ENCODE measurements at places on chromosomes 6 and 20. TPM values are rescaled to one million over a fixed set of nuclear protein-coding genes. Genes with fewer than 3 reads are reported as not detected.
A peak's percentile ranks its signal among the peaks of the same experiment; 100 is the strongest.

DNA sequence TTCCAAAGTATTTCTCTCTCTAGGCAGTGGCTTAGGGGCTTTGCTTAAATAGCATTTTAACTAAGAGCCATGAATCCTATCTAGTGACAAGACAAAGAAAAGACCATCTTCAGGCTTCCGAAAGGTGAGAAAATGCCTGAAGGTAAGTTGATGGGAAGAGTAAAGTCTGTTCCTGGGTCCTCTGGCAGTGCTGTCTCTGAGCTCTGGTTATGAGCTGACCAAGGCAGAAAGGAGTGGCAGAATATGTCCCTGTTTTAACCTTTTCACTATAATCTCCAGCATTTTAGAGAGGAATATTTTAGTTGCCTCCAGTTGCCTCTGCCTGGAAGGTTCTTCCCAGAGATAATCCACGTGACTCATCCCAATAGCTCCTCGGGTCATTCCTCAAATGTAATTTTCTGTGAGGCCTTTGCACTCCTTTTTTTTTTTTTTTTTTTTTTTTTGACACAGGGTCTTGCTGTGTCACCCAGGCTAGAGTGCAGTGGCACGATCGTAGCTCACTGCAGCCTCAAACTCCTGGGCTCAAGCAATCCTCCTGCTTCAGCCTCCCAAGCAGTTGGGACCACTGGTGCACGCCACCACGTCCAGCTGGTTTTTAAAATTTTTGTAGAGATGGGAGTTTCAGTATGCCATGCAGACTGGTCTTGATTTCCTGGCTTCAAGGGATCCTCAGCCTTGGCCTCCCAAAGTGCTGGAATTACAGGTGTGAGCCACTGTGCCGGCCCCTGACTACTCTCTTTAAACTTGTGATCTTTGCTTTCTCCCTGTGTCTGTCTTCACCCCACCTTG is 3.7 kb upstream of the ARMH2 start:
- DNase-seq = no peak

GRCh38 chr6:73636048-73636447 is 17.7 kb downstream of the SLC17A5 start:
- DNase-seq = no peak

DNA sequence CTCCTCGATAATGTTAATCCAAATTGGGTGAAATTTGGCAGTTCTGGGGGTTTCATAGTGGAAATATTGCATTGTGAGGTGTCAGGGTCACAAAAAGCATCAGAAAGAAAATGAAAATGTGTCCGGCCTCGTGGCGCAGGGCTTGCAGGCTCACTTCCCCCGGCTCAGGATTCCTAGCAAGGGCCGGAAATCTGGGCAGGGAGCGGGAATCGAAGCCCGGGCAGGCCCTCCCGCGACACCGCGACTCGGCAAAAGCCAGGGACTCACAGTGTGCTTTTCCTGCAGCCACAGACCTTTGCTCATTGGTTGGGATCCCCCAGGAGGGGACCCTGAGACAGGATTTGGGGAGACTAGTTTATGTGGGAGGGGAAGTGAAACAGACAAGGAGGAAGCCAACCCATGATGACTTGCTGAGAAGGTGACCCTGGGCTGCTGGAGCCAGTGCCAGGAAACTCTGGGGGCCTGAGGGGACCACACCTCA is 847 bp upstream of the CD93 start:
- no peak for DNase-seq

DNA sequence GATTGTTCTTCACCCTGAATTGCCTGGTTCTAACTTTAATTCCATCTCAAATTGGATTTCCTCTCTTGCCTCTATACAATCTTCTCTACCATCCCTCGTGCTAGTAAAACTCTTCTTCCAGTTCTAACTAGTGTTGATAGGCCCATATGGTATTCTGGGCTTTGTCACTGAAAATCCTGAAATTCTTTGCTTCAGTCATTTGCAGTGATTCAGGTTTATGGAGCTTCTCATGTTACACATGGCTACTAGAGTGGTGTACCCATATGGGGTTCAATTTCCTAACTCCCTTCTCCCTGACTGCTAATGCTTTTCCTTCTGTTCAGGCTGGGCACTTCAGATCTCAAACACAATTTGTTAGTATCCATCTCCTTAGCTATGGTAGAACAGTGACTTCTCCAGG is 956.6 kb downstream of the KIF16B start:
- DNase-seq = no peak

The TCEA2 gene
- total RNA-seq = 42.5 TPM

- DNase-seq = no peak
These were observed 92.1 kb downstream of the TASP1 start for GRCh38 chr20:13546497-13547131.

DNA sequence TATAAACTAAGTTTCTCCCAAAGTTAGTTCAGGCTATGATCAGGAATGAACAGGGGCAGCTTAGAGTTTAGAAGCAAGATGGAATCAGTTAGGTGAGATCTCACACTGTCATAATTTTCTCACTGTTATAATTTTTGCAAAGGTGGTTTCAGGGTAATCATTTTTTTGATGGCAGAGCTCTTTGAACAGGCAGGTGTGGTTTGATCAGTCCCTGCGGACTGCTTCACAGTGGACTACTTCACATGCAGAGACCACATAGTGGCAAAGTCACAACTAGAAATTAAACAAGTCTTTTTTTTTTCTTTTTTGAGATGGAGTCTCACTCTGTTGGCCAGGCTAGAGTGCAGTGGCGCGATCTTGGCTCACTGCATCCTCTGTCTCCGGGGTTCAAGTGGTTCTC is 6.8 kb downstream of the MAS1 start:
- DNase-seq = no peak

GRCh38 chr20:53723621-53724020 is 130.0 kb upstream of the ZNF217 start:
- DNase-seq = peak; percentile 3

GRCh38 chr20:13131688-13132087 is 89.4 kb upstream of the ISM1 start:
- DNase-seq = no peak

GRCh38 chr6:81748994-81749393 is 3.5 kb downstream of the TENT5A start:
- no peak for DNase-seq

- peak; percentile 30 for DNase-seq
These were observed 28.4 kb upstream of the MAS1L start for GRCh38 chr6:29516108-29516507.

The RAET1E gene
- total RNA-seq = 0.29 TPM

DNA sequence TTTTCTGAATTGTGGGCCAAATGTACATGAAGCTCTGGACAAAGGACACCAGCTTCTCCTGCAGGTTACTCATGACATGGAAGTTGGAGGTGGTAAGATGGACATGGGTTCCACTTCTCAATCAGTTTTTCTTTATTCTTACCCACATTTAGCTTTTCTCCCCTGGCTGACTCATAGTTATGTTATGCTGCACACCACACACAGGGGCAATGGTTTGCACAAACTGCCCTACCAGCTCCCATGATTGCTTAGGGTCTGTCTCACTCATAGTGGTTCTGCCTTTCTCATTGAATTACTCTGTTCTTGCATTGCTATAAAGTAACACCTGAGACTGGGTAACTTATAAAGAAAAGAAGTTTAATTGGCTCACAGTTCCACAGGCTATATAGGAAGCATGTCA is 4.5 kb upstream of the CD109 start:
- DNase-seq = no peak

- no peak for DNase-seq
These were observed 72.3 kb upstream of the IPCEF1 start for GRCh38 chr6:154428897-154429296.

- no peak for DNase-seq
These were observed 42.3 kb downstream of the QRSL1 start for GRCh38 chr6:106671651-106672050.

DNA sequence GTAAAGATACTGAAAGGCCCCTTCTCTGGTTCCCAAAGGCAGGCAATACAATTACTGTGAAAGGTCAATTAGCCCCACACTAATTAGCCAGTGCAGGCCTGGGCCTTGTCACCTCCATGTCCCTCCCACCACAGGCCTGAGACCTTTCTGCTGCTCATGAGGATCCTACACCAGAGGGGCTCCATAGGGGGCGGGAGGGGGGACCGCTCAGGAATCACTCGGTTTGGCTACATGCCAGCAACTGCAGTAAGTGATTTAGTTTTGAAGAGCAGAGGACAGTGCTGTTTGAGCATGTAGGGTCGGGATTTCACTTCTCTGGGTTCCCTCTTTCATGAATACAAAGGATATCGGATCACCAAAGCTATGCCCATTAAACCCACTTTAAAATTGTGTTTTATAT is 455.6 kb downstream of the PRKN start:
- no peak for DNase-seq

- DNase-seq = no peak
These were observed 911.4 kb upstream of the FLRT3 start for GRCh38 chr20:15248618-15249395.

The MAPK13 gene
- 12.2 TPM for total RNA-seq

GRCh38 chr6:106138151-106138550 is 52.0 kb downstream of the PRDM1 start:
- no peak for DNase-seq

The RAD21L1 gene
- total RNA-seq = not detected

DNA sequence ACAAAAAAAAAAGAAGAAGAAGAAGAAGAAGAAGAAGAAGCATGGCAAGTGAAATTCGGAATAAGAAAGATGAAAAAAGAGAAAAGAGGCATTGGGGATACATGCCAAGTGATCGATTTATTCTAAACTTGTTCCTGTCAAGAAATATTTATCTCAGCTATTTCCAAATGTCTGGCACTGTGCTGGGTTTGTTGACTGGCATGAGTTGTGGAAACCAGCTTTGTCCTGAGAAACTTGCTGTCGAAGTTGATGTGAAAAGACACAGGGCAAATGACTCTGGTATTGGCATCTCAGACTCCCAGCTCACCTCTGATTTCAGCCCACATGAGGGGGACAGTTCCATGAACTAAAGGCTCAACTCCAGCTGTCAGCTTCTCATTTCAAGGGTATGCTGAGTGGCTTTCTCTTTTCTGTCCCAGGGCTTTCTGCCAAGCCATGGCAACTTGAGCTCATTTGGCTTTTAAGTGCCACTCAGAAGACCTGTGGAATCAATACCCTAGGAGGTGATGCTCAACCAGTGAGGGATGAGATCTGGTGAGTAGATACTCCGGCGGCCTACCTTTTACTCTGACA is 253.3 kb upstream of the JAG1 start:
- no peak for DNase-seq

DNA sequence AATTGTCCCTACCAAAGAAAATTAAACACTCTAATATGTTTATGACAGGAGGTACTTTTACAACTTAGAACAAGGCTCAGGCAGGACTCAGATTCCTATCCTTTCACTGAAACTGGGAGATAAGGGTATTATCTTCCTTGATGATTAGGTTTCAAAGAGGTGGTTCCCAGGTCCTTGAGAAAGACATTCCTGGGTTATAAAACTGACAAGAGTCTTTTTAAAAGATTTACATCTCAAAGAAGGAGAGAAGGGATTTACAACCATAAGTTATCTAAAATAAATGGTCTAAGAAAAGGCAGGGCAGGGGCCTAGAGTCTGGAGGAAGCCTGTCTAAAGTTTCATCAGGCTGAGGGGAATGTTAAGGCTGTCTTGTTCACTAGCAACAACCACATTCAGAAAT is 1492.5 kb downstream of the HACE1 start:
- DNase-seq = no peak

DNA sequence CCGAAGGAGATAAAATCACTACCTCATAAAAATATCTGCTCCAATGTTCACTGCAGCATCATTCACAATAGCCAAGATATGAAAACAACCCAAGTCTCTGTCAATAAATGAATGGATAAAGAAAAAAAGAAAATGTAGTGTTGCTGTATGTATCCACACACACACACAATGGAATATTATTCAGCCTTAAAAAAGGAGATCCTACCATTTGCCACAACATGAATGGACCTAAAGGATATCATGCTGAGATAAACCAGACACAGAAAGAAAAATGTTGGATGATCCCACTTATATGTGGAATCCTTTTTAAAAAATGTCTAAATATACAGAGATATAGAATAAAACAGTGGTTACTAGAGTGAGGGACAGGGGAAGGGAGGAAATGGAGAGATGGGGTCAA is 192.2 kb upstream of the TAB2 start:
- DNase-seq = no peak

GRCh38 chr6:159646116-159646515 is 46.9 kb downstream of the SOD2 start:
- no peak for DNase-seq

The CGA gene
- not detected for total RNA-seq

GRCh38 chr6:149429427-149430360 is 29.6 kb downstream of the SUMO4 start:
- no peak for DNase-seq

DNA sequence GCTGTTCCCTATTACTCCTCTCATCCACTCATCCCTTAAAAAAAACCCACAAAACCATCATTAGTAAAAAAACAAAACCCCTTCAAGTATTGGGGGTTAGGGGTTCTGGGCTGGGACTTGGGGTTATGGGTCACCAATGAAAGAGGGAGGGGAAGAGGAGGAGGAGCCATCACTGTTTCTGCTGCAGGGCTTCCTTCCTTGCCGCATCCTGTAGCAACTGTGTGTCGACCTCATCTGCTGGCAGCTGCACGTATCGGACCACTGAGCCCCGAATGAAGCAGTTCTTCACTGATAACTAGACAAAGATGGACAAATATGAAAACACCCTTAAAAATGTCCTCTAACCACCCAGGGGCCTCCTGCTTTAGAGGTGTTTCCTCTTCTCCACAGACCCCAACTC is 2.0 kb upstream of the VARS1 start:
- DNase-seq = no peak

The CPXM1 gene
- 57.7 TPM for total RNA-seq

- DNase-seq = no peak
These were observed 50.7 kb upstream of the TPD52L1 start for GRCh38 chr6:125102891-125103290.

GRCh38 chr20:32626859-32627636 is 41.9 kb upstream of the NOL4L start:
- no peak for DNase-seq

GRCh38 chr6:73521351-73521985 is 636 bp upstream of the EEF1A1 start:
- peak; percentile 92 for DNase-seq

DNA sequence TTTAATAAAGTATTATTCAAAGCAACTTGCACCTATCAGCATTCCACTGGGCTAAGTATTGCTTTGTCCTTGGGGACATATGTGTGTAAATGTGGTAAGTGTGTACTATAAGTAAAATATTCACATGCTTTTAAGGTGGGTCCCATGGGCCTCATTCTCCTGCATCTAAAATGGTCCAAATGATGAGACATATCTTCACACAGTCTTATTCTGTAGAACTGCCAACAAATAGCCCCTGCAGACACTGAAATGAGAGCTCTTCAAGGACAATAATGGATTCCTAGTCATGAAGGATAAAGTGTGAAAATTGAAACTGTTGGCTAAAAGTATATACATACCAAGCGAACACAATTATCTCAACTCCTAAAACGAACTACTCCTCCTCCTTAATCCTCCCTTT is 81.8 kb downstream of the SMLR1 start:
- DNase-seq = no peak

DNA sequence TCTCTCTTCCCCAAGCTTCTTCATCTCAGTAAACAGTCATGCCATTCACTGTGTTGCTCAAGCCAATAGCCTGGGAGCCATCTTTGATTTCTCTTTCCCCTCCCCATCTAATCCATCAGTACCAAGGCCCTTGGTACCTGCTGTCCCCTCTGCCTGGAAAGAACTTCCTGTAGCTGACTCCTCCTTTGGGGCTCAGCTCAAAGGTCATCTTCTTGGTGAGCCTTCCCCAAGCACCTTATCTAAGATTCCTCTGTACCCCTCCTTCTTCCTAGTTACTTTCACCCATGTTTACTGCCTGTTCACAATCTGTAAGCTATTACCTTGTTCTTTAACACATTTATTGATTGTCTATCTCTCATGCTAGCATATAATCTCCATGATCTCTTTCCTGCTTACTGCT is 3.5 kb downstream of the AARS2 start:
- peak; percentile 0 for DNase-seq
